Cardiac atrium fibroblast (primary cell): ENCODE measurements at places on chromosomes 5 and 9. TPM values are rescaled to one million over a fixed set of nuclear protein-coding genes. Genes with fewer than 3 reads are reported as not detected.

The KCNN2 gene
- total RNA-seq, result not detected in 2 replicates

The CYLC2 gene
- not detected in 2 replicates for total RNA-seq

The MARCOL gene
- total RNA-seq, result not detected in 2 replicates

The RHOBTB3 gene
- 101 and 122 TPM in 2 replicates for total RNA-seq

The CDH18 gene
- not detected in 2 replicates for total RNA-seq

The PRUNE2 gene
- total RNA-seq, result 5.2 and 17.8 TPM in 2 replicates

The ARHGEF28 gene
- 6.0 and 6.5 TPM in 2 replicates for total RNA-seq

The PCDHA9 gene
- total RNA-seq, result under 0.01 TPM in 1 of 2 replicates, not detected in the other

The IL5 gene
- total RNA-seq, result not detected in 2 replicates

The GOLGA2 gene
- total RNA-seq, result 99.5 and 108 TPM in 2 replicates

The STK32A gene
- under 0.01 and 0.18 TPM in 2 replicates for total RNA-seq

The PCDHGA4 gene
- 4.7 and 6.3 TPM in 2 replicates for total RNA-seq

The SARDH gene
- 17.9 and 25.9 TPM in 2 replicates for total RNA-seq
